ENCODE measurements at places on chromosomes 7 and 10.

GRCh38 chr7:116969371-116969902, 16.1 kb downstream of the ST7 start:
- no peak for DNase-seq

DNA sequence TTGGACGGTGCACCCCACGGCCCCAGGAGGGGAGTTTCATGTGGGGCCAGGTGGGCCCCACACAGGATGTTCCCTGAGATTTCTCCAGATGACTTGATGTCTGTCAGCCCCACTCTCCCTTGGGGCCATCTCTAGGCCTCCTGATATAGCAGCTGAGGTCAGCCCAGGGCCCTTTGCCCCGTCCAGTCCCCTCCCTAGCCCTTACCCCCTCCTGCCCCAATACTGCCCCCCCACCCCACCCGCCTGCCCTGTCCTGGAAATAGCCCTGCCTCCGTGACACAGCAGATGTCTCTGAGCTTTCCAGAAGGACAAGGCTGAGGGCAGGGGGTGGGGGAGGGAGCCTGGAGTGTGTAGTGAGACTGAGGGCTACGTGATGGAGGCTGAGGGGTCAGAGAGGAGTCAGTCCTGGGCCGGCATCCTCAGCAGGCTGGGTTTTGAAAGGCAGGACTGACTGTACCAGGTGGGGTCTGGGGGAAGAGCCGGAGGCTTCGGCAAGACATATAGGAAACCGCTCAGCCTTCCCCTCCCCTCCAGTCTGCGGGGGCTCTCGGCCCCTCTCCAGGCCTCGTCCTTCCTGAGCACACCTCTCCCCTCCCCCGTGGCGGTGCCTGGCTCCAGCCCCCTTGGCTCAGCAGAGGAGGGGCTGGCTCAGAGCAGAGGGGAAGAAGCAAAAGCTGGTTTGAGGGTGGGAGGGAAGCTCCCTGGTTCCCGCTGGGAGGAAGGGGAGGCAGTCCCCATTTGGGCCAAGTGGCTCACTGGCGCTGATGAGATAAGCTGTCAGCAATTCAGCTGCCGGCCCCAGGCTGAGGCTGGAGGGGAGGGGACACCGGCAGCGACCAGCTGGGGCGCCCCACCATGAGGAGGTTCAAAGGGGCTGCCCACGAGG, 2.0 kb downstream of the FLNC start:
- no peak for DNase-seq

- no peak for DNase-seq
Observed at GRCh38 chr10:113426181-113426877, 126.5 kb upstream of the HABP2 start.

DNA sequence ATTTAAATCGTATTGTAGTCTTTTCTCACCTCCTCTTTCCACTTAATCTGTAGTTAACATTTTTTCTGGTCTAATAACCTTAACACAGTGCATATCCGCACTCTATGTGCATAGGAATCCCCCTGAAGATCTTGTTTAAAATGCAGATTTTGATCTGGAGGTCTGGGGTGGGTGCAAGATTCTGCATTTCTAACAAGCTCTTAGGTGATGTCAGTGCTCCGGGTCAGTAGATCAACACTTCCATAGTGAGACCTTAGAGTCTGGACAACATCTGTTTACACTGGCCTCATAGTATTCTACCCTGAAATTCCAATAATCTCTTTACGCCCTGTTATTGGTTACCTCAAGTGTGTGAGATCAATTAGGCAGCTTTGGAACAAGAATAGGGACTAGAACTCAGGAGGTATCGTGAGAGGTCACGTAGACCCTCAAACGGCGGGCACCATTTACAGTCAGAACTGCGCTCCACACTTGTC, 434 bp upstream of the PLEKHA8 start:
- DNase-seq: no peak

DNA sequence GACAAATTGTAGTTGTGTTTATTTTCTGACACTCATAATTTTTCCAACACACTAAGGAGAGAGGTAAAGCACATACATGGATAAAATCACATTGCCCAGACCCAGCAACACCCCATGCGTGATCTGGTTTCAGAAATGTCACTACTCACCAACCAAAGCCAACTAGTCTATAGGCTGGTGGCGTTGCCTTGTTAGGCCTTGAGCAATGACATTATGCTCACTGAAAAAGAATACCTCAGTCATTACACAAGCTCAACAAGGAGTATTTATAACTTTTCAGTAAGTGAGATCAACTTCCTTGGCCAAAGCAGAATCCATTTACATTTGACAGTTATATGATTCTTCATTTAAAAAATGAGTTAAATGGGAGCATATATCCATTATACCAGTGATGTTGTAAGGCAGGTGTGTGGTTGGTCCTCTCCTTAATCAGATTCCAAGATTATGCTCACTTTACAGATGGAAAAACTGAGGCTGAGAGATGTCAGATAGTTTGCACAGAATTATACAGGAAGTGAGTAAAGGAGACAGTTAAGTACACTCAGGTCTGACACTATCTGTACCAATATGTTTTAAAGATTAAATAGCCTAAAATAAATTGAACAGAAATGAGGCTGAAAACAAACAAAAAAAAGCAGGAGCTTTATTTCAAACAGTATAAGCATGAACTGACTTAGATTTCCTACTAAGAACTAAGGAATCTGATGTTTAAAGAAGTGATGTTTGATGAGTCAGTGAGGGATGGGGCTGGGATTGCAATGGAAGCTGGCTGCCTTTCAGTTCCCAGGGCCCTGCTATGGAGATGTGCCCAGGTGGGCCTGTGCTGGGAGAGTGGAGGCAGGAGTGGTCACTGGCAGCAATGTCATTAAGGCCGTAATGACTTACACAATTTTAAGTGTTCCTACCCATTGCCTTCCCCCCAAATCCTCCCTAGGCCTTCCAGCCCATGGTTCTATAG, 118.3 kb downstream of the RAPGEF5 start:
- DNase-seq: no peak

All from adrenal gland (tissue), 19 donors.